ENCODE measurements at places on chromosomes 2 and 18. TPM values are rescaled to one million over a fixed set of nuclear protein-coding genes. Genes with fewer than 3 reads are reported as not detected.

GRCh38 chr2:32248299-32248698 lies 16.4 kb downstream of the NLRC4 start:
- no peaks in the 10 kb centered on the region for H3K27me3 ChIP-seq
- no peaks in the 10 kb centered on the region for H3K4me1 ChIP-seq
- H3K36me3 ChIP-seq, result no peaks in the 10 kb centered on the region
- no peak overlapping the region for H3K4me3 ChIP-seq
- H3K27ac ChIP-seq, result no peak overlapping the region
- DNase-seq, result no peak

EVX2 gene
- total RNA-seq, result 0.11 TPM

GRCh38 chr2:178194600-178195389 lies 483 bp downstream of the OSBPL6 start:
- no peaks in the 10 kb centered on the region for H3K27me3 ChIP-seq
- peak overlapping the region; percentile 93 for H3K27ac ChIP-seq
- H3K4me1 ChIP-seq, result peaks cover 21% of the 10 kb centered on the region
- H3K36me3 ChIP-seq, result no peaks in the 10 kb centered on the region
- H3K4me3 ChIP-seq, result peak overlapping the region; percentile 82
- no peak for DNase-seq

DNA sequence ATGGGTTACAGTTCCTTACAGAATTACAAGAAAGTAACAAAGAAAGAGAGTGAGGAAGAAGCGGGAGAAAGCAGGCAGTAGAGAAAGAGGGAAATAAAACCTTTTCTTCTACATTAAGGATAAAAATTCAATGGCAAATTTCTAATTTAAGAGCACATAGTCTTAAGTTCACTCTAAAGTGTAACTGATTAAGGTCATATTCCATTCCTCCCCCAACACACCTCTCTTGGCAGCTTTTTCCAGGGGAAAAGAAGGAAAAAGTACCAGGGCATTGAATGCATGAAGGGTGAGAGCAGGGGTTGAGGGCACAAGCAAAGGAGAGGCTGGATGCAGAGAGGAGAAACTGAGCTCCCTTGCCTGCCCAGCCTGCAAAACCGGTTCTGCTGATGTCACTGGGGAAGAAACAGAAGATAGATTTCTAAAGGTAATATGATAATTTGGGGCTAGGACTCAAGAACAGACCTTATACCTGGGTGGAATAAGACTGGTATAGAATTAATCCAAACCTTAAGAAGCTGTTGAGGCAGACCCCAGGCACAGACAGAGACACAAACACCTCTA lies 4.6 kb downstream of the ACMSD start:
- H3K4me1 ChIP-seq, result no peaks in the 10 kb centered on the region
- no peaks in the 10 kb centered on the region for H3K36me3 ChIP-seq
- H3K4me3 ChIP-seq, result no peak overlapping the region
- DNase-seq, result no peak
- H3K27me3 ChIP-seq, result no peaks in the 10 kb centered on the region
- no peak overlapping the region for H3K27ac ChIP-seq

DNA sequence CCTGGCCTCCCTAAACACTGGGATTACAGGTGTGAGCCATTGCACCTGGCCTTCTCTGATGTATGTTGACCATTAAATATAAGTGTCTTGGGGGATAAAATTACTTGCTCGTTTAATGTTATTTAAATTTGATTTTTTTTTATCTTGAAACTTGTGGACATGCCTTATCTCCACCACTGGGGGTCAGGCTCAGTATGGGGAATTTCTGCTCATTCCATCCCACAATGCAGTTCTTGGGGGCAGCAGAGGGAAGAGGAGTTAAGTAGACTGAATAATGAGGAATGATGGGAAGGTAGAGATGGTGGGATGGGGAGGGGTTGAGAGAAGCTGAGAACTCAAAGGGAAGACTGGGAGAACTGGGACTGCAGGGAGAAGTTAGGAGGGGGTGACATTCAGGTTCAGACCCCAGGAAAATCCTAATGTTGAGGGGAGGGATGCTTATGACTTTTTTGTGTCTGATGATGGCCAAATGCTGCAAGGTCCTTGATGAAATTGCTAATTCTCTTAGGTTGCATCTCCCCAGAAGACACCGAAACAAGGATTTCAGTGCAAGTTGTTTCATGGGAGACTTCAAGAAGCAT lies 174.2 kb downstream of the MIB1 start:
- H3K27ac ChIP-seq, result no peak overlapping the region
- H3K27me3 ChIP-seq, result no peaks in the 10 kb centered on the region
- peak; percentile 66 for DNase-seq
- no peak overlapping the region for H3K4me3 ChIP-seq
- no peaks in the 10 kb centered on the region for H3K36me3 ChIP-seq

DNA sequence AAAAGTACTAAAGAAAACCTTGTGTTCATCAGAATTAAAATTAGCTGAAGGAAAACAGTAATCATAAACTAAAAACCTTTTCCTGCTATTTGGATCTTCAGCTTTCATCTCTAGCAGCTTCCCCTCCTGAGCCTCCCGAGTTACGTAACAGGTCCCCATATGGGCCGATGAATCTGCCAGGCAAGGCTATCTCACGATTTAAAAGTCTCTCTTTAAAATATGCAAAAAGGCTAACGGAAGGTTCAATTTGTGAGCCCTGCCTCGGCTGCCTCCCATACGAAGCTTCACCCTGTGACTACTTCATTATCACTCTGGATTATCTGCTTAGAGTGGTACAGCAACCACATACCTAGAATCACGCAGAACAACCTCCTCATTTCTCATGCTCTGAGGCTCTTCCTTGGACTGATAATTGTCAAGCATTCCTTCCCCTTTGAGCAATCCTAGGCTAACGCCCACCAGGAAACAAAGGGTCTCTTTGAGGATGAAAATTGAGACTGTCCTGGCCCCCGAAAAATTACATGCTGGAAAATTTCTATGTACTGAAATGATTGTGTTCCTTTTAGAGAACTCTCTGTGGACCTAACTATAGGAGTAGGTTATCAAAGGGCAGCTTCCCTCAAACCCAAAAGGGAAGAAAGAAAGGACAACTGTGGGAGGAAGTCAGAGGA lies 147.4 kb downstream of the ZEB2 start:
- peak overlapping the region; percentile 29 for H3K4me3 ChIP-seq
- no peak for DNase-seq
- H3K27ac ChIP-seq, result no peak overlapping the region

- H3K27me3 ChIP-seq, result no peaks in the 10 kb centered on the region
- no peak for DNase-seq
- H3K27ac ChIP-seq, result no peak overlapping the region
- no peaks in the 10 kb centered on the region for H3K36me3 ChIP-seq
- H3K4me1 ChIP-seq, result peaks cover 16% of the 10 kb centered on the region
Measured at GRCh38 chr2:48131539-48132270, 225.4 kb upstream of the FBXO11 start.

GULP1 gene
- 27.1 TPM for total RNA-seq

KLF11 gene
- total RNA-seq, result 36.4 TPM

- H3K27ac ChIP-seq, result no peak overlapping the region
- no peak for DNase-seq
- H3K4me3 ChIP-seq, result no peak overlapping the region
- peaks cover 9% of the 10 kb centered on the region for H3K4me1 ChIP-seq
- H3K36me3 ChIP-seq, result no peaks in the 10 kb centered on the region
Measured at GRCh38 chr2:182817558-182817957, 48.9 kb downstream of the FRZB start.

- no peak for DNase-seq
- peak overlapping the region; percentile 65 for H3K4me3 ChIP-seq
- H3K27ac ChIP-seq, result peak overlapping the region; percentile 83
- H3K4me1 ChIP-seq, result peaks cover 41% of the 10 kb centered on the region
Measured at GRCh38 chr2:165953306-165953654, 296 bp downstream of the TTC21B start.

- H3K27ac ChIP-seq, result peak overlapping the region; percentile 60
- no peaks in the 10 kb centered on the region for H3K36me3 ChIP-seq
- H3K4me3 ChIP-seq, result peak overlapping the region; percentile 17
- H3K27me3 ChIP-seq, result no peaks in the 10 kb centered on the region
- DNase-seq, result no peak
Measured at GRCh38 chr2:134136731-134137130, 117.1 kb upstream of the MGAT5 start.

CYTIP gene
- 3.3 TPM for total RNA-seq

- no peak overlapping the region for H3K27ac ChIP-seq
- no peaks in the 10 kb centered on the region for H3K4me1 ChIP-seq
- no peak for DNase-seq
Measured at GRCh38 chr2:209592106-209592505, 168.3 kb downstream of the MAP2 start.

WIPF1 gene
- 34.4 TPM for total RNA-seq

DNA sequence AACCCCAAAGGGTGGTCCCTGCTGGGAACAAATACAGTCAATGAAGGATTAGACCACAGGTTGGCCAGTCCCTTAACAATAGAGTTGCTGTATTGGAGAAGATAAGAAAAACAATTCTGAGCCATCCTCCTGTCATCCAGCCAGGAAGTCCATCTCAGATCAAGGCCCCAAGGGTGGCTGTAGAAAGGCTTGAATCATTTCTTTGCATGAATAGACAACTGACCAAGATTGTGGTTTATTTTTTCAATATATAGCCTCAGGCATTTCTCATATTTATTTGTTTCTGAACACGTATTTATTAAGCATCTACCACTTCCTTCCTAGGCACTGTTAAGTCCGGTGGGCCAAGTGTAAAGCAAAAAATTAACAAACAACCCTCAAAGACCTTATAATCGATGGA lies 274.4 kb upstream of the SLC14A2 start:
- H3K36me3 ChIP-seq, result no peaks in the 10 kb centered on the region
- DNase-seq, result no peak
- no peak overlapping the region for H3K4me3 ChIP-seq
- no peaks in the 10 kb centered on the region for H3K27me3 ChIP-seq
- H3K4me1 ChIP-seq, result no peaks in the 10 kb centered on the region
- H3K27ac ChIP-seq, result no peak overlapping the region

GRCh38 chr18:36389811-36390581 lies 92.5 kb downstream of the FHOD3 start:
- no peak overlapping the region for H3K27ac ChIP-seq
- H3K27me3 ChIP-seq, result no peaks in the 10 kb centered on the region
- no peaks in the 10 kb centered on the region for H3K4me1 ChIP-seq
- no peak overlapping the region for H3K4me3 ChIP-seq

PRSS56 gene
- total RNA-seq, result not detected

DNA sequence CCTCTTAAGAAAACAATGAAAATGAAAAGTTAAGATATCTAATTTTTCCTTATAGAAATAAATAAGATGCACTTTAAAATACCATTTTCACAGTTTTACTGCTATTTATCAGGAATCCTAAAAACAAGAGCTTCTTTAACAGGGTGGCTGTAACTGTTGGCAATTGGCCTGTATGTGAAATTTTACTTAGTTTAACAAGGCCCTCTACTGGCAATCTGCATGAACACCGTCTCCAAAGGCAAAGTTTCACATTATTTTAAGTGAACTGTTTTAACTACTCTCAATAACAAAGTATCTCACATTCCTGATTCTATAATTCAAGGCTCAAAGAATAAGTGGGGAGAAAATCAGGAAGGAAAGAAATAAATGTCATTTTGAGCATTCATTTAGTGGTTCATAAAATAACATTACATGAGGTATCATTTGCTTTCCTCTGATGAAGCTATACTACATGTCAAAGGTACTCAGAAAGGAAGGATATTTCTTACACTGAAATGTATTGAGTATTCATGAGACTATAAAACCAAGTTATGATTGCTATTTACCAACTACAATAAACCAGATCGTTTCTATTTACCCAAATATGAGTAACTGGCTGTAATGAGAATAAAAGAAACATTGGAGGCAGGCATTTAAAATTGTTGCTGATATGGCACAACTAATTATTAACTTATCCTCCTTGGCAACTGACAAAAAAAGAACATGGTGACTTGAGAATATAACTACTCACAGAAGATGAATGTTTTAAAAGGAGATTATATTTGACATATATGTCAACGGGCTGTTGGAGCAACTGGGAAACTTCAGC lies 7.0 kb downstream of the NCKAP5 start:
- H3K27ac ChIP-seq, result no peak overlapping the region
- no peak overlapping the region for H3K4me3 ChIP-seq
- no peak for DNase-seq
- no peaks in the 10 kb centered on the region for H3K27me3 ChIP-seq
- no peaks in the 10 kb centered on the region for H3K36me3 ChIP-seq
- H3K4me1 ChIP-seq, result no peaks in the 10 kb centered on the region

DNA sequence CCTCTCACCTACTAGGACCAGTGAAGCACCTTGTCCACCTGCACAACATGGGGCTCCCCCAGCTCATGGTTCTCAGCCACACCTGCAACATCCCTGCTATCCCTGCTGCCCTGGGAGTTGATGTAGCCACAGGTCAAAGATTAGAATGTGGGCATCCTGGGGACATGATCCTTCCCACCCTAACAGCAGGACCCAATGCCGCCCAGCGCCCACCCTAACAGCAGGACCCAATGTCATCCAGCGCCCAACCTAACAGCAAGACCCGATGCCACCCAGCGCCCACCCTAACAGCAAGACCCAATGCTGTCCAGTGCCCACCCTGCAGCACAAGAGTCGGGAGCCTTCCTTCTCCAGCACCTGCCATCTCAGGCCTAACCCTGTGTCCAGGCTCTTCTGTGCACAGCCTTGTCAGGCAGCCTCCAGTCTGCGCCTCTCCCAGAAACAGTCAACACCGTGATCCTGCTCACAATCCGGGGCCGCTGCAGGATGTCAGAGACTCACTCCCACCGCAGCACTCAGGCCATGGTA lies 237.3 kb upstream of the SALL3 start:
- H3K4me3 ChIP-seq, result no peak overlapping the region
- DNase-seq, result no peak
- H3K27ac ChIP-seq, result no peak overlapping the region
- no peaks in the 10 kb centered on the region for H3K27me3 ChIP-seq

GCG gene
- total RNA-seq, result not detected

SAG gene
- not detected for total RNA-seq

Data from esophagus muscularis mucosa (tissue), 4 donors.